ENCODE measurements at places on chromosomes 4 and X.

DNA sequence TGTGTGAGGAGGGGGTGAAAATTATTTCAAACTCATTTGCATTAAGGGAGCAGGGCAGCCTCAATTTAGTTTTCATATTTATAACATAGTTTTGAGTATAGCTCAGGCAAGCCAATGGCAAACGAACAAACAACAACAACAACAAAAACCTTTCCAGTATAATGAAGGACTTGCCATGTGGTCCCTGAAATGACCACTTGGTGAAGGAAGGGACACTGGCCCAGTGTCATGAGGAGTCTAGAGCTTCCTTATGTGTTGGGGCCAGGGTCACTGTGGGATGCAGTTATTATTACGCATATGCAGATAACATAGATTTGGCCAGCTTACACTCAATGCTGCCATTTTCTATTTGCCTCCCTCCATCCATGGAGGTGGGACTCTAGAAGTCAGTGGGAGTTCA lies 23.3 kb downstream of the NKX3-2 start:
- no peak for DNase-seq

- DNase-seq: no peak
Measured at GRCh38 chr4:159308566-159309340, 205.9 kb downstream of the RAPGEF2 start.

DNA sequence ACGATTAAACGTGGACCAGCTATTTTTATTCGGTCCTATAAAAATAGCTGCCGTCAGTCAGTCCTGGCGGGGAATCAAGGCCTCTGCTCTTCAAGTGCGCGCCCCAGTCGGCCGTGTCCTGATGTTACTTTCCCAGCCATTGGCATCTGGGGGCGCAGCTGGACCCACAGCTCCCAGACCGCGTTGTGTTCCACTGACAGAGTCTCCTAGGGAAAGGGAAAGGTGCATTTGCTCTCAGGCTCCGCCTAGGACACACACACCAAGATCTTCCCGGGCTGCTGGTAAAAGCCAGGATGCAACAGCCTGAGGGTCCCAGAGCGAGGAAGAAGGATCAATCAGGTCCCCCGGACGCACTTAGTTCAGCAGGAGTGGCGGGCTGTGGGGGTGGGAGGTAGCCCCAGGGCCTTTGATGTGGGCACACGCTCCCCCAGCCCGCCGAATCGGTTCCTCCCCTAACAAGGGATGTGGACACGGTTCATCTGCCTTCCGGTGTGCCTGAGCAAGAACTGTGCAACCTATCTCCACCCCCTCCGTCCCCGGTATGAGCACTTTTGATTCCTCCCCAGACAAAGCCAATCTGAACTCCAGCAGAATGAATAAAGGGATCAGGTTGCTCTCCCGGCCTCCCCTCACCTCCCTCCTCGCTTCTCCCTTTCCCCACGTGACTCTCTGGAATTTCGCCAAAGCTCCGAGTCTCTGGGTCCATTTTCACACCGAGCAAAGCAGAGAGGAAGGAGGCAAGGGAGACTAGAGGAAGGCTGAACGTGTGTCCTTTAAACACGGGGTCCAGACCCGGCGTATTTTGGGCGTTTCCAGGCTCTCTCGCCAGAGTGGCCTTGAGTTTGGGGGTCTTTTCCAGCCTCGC lies 626 bp upstream of the FRAS1 start:
- DNase-seq: peak; percentile 77

GRCh38 chrX:66675541-66675940 lies 36.7 kb upstream of the EDA2R start:
- no peak for DNase-seq

- no peak for DNase-seq
Measured at GRCh38 chr4:17476853-17477252, 35.0 kb downstream of the QDPR start.

DNA sequence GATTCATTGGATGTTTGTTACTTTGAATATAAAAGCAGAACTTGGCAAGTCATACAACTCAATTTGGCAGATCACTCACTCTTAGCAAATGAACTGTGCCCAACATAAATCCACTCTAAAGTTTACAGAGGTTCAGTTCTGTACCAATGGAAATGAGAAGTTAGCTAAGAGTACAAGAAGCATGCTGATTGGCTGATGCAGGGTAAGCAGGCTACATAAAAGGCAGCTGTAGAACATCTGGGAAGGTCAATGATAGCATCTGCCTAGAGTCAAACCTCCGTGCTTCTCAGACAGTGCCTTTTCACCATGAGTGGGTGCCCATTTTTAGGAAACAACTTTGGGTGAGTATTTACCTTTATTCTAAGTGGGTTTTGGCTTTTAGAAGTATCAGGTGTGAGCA lies at the start of gene TDO2:
Gene TDO2, plus strand, starts transcription at position 244 of the 400 bp plus-strand sequence. Its CDS starts 63 bp downstream, at position 307.
- no peak for DNase-seq

GRCh38 chr4:149164282-149164681 lies 651.4 kb downstream of the IQCM start:
- DNase-seq: no peak

GRCh38 chr4:94516999-94517398 lies 65.3 kb downstream of the PDLIM5 start:
- DNase-seq: peak; percentile 11

- no peak for DNase-seq
Measured at GRCh38 chr4:179595671-179596410, 2153.6 kb upstream of the AGA start.

DNA sequence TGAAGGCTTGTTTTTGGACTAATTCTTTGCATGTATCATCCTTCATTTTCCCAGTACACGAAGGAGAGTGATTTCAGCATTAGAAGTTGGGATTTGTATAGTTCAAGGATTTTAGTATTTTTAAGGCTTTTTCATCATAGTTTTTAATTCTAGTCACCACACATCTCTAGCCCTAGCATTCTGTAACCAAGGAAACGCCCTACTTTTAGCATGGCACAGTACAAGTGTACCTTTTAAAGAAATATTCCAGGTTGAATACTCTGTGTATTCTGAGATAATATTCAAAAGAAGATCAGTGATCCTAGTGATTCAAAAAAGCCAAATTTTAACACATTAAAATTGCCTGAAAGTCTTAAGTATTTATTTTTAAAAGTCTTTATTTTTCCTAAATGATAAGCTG lies 150.5 kb downstream of the RAP1GDS1 start:
- no peak for DNase-seq

- DNase-seq: no peak
Measured at GRCh38 chr4:85244638-85245037, 230.3 kb upstream of the ARHGAP24 start.

DNA sequence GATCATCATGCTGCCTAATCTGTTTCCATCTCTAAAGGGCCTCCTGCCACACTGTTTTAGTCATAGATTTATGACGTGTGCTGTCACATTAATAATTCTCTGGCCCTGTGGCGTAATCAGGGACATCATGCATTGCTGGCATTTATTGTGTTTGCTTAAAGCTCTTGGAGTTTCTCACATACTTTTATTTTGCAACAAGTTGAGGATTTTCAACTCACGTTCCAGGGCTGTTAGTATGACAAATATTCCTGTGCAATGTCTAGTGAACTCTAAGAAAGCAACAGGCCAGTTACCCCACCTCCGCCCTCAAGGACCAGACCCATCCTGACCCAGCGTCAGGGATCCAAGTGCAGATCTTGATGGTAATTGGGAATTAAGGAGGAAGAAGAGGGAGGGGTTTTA lies 7.8 kb upstream of the PIGA start:
- DNase-seq: no peak

DNA sequence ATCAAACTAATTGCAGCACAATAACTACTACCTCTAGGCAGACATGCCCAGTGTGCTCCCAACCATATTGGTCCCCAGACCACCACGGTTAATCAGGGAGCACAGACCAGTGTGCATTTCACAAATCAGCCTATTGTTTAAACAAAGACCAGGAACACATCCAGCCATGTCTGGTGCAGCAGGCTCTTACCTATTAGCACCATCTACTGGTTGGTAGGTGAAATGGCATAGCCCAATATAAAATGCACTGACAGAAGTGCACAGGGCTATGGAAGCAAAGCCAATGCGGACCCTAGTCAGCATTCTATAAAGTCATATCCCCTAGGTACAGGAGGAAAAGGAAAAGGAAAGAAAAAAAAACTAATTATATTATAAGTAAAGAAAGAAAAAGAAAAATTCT lies 15.5 kb upstream of the CYLC1 start:
- peak; percentile 37 for DNase-seq

GRCh38 chr4:84683064-84683850 lies 100.3 kb downstream of the CDS1 start:
- DNase-seq: no peak

- DNase-seq: peak; percentile 27
Measured at GRCh38 chr4:123398853-123399626, 2.4 kb downstream of the SPRY1 start.

- DNase-seq: no peak
Measured at GRCh38 chr4:147361726-147362125, 119.2 kb upstream of the EDNRA start.

DNA sequence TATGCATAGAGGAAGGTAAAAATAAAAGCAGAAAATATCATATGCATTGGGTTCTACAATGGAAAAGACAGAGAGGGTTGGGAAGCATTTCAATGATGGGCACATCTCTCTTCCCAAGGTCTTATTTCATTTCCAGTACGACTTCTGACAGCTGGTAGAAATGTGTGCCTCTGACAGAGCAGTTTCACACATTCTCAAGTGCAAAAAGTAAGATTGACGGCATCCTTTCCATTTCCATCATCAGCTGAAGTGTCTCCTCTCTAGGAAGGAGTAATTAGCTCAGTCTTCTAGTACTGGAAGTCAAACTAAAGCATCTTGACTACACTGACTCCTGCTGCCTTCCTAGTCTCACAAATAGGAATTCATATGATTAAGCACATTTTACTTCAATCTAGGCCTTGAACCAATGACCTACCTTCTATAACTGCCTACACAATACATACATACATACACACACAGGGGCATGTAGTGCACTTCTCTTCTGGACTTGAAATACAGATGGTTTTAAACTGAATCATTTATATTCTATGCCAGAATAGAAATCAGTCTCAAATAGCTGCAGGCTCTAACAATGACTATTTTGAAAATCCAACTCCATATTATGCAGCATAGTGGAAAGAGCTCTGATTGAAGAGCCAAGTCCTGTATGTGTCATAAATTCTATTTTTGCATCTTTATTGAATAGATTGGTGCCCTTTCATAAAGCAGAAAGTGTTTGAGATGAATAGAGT lies 473.4 kb downstream of the INPP4B start:
- DNase-seq: no peak

- DNase-seq: no peak
Measured at GRCh38 chrX:67558267-67558666, 14.4 kb downstream of the AR start.

DNA sequence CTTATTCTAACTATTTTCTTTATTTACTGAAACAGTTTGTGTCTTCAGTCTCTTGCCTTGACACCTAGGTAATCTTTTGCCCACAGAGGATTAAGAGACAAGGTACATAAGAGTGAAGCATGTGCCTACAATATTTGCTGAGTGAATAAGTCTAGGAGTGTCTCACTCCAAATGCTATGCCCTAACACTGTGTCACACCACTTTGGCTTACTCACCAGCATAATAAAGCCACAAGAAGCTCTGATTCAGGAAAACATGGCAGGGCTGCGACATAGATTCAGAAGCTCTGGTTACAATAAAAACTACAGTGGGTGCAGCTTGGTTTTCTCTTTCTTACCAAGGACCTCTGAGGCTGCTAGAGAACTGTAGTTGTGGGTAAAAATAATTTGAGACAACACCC lies 127.1 kb downstream of the RBM46 start:
- no peak for DNase-seq

DNA sequence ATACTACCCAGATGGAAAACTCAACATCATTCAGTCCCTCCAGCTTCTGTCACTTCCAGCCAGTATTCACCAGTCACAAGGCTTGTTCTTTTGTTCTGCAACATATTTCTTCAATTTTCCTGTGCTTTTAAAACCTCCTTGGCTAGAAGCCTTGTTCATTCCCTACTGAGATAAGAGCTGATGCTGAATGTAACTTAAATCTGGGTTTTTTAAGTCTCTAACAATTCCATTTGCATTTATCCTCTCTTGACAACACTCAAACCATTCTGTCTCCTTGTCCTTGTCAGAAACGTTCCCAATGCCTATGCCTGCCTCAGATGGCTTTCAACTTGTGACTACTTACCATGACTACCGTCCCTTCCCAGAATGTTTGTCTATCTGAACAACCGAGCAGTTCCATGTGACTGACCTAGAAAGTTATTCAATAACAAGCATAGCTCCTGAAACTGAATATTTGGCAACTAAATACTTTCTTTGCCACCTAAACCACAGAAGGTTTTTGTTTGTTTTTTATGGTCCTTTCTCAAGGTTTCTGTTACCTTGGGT lies 682.9 kb upstream of the GALNTL6 start:
- no peak for DNase-seq

DNA sequence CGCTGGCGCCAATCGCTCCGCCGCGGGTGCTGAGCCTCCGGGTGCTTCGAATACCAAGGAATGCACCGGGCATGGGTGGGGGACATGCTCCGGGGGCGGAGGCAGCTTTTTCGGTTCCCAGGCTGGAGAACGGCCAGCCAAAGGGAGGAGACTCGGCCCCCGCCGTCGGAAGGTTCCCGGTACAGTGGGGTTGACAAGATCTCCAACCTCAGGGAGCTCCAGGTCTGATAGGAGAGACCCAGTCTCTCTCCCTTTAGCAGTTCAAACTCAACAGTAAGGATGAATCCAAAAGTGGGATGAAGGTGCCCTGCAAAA lies 29.1 kb upstream of the BCORL1 start:
- DNase-seq: no peak

GRCh38 chrX:38970845-38971244 lies 169.6 kb downstream of the MID1IP1 start:
- no peak for DNase-seq
